ENCODE measurements at places on chromosomes 16 and 17.

GRCh38 chr16:49351096-49351487 is 22.5 kb upstream of the C16orf78 start:
- DNase-seq = no peak

DNA sequence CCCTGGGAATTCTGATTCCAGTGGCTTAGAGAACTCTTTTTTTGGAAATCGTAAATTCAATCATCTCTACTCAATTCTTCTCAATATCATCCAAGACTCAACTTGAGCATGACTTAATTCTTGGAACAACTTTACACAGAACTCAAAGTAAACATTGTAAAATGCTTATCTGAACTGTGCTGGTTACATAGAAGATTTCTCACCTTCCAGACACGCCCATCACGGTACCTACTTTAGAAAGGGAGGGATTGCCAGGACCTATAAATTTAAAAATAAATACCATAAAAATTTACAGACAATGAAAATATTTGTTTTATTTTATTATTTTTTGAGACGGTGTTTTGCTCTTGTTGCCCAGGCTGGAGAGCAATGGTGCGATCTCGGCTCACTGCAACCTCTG is 26.5 kb downstream of the MAP1LC3B start:
- DNase-seq = no peak

GRCh38 chr16:12716658-12717057 is 87.0 kb downstream of the CPPED1 start:
- DNase-seq = no peak

DNA sequence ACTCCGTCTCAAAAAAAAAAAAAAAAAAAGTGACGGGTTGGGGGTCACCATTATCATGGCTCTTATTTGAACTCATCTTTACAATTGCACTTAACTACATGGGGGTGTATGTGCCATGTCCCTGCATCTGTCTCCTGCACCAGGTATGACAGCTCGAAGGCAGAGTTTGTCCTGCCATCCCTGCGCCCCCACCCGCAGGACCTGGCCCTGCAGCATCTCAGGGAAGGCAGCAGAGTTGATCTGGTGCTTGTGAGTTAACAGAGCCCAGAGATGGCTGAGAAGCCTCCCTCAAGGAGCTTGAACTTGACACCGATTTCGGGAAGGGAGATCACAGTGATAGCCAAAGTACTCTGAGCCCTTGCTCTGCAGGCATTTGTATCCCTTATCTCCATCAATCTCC is 44.8 kb downstream of the C16orf82 start:
- DNase-seq = no peak

DNA sequence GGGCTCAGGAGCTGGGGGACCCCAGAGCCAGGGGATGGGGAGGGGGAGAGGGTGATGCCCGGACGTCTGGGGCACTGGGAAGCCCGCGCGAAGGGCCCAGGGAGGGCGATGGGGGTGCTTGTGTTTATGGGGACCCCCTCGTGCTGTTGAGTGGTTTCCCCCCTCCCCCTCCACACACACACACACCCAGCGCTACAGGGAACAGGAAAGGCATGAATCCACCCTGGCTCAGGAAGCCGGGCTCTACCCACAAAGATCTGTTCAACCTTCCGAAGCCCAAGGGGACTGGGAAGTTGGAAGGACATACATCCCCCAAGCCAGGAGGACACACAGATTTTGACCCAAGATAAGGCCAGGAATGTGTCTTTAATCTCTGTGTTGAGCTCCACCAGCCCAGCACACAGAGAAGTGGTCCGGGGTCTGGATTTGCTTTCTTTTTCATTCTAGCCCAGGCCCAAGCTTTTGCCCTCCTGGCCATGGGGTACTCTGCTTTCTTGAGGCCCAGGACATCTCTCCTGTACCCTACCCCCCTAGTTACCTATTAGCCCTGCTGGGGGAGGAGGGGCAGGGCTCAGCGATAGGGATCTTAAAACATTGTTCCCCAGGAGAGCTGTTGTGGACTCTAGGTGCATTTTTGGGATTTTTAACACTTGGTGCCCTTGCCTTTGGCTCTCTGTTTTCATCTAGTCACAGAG is 1.2 kb downstream of the UBALD2 start:
- DNase-seq = no peak

GRCh38 chr17:1643293-1643998 is 2.1 kb downstream of the SCARF1 start:
- DNase-seq = no peak

DNA sequence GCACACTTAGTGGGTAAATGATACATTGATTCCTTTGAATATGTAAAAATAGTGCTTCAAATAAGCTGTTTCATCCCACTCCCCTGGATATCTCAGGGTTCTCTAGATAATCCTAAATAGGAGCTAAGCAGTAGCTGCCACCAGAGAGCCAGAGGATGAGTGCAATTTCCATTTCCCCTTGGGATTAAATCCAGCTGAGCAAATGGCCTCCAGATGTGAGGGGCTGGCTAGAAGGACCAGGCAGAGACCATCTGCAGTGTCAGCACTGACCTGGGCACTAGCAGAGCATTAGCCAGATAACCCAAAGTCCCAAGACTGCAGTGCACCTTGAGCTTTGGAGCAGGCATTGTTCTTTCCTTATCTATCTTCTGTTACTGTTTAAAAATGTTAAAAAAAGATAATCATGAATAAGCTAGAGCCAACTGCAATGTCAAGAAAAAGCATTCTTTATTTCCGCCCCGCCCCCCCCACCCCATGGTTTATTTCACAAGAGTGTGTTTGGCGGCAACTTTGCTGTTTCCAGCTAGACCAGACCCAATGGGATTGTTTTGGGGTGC is 19.5 kb downstream of the GPR179 start:
- DNase-seq = no peak

DNA sequence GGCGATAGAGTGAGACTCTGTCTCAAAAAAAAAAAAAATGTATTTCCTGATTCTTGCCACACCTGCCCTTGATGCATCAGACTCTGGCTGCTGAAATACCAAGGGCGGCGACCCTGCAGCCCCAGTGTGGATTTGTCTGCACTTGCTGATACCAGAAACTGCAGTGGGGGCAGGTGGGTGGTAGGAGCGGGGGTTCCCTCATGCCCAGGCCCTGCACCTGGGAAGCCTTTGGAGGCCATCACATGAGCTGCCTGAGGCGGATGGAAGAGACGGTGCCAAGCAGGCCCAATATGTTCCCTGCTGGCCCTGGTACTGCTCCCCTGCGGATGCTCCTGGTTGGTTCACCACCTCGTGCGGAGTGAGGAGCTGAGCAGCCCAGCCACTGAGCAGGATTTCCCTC is 50.6 kb downstream of the MARF1 start:
- no peak for DNase-seq

DNA sequence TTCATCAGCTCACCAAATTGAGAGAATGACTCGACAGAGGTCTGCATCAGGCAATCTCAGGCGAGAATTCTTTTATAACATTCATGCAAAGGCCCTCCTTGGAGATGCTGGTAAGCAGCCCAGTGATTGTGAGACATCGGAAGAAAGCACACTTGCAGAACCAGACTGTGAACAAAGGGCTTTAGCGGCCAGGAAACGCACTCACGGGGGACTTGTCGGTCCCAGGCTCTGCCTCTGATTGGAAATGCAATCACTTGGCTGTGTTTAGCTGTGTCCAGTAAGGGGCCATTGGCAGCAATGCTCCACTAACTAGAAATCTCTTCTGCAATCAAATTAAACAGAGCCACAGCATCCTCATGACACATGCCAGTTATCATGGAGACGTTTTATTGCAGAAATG is 226.7 kb upstream of the CDH13 start:
- DNase-seq = no peak

GRCh38 chr17:43784628-43785101 is 4.4 kb downstream of the CFAP97D1 start:
- DNase-seq = peak; percentile 60

- DNase-seq = no peak
Observed at GRCh38 chr17:2905269-2905668, 109.0 kb downstream of the RAP1GAP2 start.

DNA sequence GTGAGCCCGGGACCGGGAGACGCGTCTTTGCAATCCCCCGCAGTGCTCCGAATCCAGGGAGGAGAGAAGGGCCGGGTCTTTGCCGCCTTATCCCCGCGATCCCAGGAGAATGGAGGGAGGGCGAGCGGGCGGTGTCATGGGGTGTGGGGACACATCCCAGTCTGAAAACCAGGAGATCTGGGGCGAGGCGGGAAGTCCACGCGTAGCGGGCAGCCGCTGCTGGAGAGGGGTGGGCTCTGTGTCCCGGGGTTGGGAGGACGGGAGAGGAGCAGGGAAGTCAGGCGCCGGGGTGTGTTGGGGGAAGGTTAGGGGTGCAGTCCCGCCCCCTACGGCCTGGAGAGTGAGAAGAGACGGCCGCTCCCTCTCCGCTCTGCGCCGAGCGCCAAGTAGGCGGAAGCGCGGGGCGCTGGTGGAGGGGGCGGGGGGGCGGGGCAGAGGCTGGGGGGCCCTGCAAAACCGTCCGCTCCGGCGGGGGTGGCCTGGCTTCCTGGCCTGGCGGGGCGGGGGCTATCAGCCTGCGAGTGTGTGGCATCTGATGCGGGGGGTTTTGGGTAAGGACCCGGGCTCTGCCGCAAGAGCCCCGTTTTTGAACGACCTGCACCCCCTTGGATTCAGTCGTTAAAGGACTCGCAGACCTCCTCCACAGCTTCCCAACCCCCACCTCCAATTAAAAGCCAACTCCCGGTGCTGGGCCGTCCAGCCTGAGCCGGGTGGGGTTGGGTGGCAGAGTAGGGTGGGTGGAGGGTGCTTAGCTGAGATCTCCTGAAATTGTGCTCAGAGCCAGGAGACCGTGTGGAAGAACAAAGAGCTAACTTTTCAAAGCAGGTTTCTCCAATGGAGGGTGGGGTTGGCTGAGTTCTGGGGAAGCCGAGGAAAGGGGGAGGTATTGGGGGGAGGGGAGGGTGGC is 654 bp downstream of the LASP1 start:
- no peak for DNase-seq

GRCh38 chr17:66477615-66478283 is 175.3 kb downstream of the PRKCA start:
- DNase-seq = no peak

DNA sequence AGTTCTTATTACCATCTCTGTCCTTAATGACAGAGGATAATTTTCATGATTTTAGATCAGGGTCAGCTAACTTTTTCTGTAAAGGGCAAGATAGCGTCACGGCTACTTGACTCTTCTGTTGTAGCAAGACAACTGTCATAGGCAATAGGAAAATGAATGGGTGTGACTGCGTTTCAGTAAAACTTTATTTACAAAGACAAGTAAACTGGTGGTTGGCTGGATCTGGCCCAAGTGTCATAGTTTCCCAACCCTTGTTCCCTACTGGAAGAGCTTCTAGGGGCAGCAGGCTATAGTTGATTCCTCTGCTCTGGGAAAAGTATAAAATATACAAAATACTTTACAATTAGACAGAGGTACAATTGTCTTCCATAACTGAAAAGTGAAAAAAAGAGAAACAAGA is 50.6 kb upstream of the VPS4A start:
- DNase-seq = no peak

DNA sequence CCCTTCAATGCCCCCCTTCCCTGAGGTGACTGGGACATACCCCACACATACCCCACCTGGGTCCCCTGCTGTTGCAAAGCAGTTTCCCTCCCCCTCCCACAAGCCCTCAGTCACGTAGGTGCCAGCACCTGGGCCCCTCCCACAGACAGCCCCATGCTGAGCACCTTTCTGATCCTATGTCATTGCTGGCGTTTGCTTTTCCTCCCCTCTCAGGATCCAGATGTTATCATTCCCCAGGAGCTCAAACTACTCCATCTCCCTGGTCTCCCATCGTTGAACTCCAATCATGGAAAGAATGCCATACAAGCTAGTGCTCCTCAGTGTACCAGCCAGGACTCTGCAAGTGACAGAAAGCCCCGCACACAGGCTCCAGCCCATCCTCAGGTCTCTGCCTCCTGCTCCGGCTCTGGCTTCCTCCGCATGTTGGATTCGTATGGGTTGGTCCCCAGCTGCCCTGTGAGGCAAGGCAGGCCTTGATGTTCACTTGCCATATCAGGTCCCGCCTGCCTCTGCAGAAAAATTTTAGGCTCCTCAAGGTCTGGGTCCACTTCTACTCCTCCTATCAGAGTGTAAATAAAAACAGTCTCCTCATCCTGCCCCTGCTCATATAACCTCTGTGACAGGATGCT is 31.4 kb upstream of the MED9 start:
- no peak for DNase-seq

GRCh38 chr16:55853114-55853513 is 20.2 kb upstream of the CES1 start:
- no peak for DNase-seq

DNA sequence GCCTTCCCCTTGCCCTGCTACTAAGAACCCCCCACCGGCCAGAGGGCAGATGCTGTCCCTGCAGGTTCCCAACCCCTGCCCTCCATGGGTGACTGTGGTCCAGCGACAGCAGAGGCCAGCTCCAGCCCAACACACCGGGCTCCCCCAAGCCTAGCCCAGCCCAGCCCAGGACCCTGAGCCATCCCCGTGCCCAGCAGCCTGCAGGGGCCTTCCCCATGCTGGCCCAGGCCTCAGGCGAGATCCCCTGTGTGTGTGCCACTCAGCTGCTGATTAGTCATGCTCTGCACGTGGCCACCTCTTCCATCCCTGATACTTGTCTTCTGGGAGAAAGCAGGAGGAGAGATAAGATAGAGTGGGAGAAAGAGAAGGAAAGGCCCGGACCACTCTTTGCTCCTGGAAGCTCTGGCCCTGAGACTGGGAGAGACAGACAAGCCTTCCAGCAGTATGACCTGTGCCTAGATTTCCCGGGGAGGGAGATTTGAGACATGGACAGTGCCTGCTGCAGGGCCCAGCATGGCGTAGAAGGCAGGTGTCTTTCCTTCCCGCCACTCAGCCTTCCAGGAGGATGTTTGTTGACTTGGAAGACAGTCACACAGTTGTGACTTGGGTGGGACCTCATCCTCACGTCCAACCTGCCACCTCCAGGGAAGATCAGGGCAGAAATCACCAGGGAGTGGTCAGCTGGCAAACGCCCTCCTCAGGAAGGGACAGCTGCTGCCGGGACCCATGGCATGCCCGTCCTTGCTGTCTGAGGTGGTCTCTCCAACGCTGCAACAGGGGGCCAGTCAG is 41.3 kb upstream of the RASD1 start:
- DNase-seq = no peak

- no peak for DNase-seq
Observed at GRCh38 chr17:47423406-47424295, 99.9 kb downstream of the EFCAB13 start.
